Stromal cell of bone marrow (primary cell): ENCODE measurements at places on chromosomes 4 and X.

GRCh38 chr4:24209906-24210305, 320.1 kb upstream of the PPARGC1A start:
- no peak for DNase-seq

GRCh38 chrX:139909712-139910111, 23.1 kb downstream of the ATP11C start:
- no peak for DNase-seq

- no peak for DNase-seq
Observed at GRCh38 chr4:152348670-152349069, 187.2 kb downstream of the FBXW7 start.

GRCh38 chr4:26542991-26543390, 40.9 kb upstream of the TBC1D19 start:
- no peak for DNase-seq
